ENCODE measurements at places on chromosomes 16 and 17.

DNA sequence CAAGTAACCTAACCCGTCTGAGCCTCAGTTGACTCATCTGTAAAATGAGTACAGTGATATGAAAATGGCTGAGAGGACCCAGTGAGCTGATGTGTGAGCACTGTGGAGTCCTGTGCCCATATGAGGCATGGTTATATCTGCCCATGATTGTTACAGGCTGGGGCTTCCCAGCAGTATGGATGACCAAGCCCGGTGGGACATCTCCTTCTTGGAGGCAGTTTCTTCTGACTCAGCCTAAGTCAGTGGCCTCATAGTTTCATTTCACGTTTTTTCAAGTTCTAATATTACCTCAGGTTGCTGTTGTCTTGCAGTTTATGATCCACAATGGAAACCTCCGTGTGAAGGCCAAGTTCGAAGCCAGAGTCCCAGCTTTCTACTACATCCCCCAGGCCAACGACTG, 4.8 kb downstream of the ADAP2 start:
- peak; percentile 92 for DNase-seq

DNA sequence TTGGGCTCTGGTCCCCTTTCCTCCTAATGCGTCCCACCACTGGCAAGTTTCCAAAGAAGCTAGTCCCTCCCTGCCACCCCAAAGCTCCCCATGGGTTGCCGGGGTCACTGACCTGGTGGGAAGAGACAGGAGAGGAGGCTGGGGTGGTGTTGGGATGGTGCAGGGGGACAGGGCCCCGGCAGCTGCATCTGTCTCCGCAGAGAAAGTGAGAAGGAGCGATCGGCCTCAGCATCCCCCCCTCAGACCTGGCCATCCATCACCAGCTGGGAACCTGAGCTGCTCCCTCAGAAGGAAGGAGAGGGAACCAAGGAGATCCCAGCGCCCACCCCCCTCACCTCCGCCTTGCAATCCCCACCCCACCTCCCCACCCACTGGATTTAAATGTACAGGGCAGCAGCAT, 3.3 kb downstream of the ETV4 start:
- no peak for DNase-seq

DNA sequence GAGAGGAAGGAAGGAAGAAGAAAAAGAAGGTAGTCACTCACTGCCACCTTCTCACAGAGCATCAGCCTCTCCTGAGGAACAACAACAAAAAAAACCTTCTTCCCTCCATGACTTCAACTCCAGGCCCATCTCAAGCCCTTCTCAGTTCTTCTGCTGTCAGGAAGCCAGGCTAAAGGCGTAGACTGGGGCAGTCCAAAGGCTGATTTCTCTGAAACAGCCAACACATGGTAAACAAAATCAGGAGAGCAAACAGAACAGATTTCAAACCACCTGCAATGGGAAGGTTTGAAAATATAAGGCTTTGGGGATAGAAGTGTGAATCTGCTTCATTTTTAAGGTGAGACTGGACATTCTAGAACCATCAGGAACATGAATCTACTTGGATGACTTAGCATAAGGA, 157.3 kb upstream of the DNAH9 start:
- no peak for DNase-seq

GRCh38 chr17:72120642-72121163, at the start of gene SOX9:
Gene SOX9 (plus strand): TSS chr17:72121020. CDS start chr17:72121392, 372 bp downstream.
- no peak for DNase-seq

DNA sequence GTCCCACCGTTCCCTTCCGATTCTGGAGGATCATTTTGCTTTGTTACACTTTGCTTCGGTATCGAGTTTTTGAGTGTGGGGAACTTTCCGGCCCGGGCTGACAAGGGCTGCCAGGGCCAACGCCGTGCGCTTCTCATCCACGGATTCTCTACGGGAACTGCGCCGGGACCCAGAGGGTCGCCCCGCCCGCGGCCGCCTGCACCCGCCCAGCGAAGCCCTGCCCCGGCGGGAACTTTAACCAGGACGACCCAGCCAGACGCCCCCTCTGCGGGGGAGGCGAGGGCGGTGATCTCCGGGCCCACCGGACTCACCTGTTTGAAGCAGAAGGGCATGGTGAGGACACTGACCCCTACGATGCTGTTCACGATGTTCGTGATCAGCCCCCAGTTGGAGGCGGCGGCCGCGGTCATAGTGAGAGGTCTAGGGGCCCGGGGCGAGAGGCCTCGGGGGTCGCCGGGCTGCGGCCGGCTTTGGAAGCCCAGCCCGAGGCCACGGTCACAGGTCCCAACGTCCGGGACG, 536 bp downstream of the SLC38A10 start:
- peak; percentile 52 for DNase-seq

- peak; percentile 46 for DNase-seq
These were observed 184.8 kb upstream of the GSE1 start for GRCh38 chr16:85428168-85428898.

- DNase-seq: no peak
These were observed 30.6 kb downstream of the NETO2 start for GRCh38 chr16:47113130-47113529.

GRCh38 chr17:69834494-69834893, 240.5 kb upstream of the KCNJ16 start:
- no peak for DNase-seq

DNA sequence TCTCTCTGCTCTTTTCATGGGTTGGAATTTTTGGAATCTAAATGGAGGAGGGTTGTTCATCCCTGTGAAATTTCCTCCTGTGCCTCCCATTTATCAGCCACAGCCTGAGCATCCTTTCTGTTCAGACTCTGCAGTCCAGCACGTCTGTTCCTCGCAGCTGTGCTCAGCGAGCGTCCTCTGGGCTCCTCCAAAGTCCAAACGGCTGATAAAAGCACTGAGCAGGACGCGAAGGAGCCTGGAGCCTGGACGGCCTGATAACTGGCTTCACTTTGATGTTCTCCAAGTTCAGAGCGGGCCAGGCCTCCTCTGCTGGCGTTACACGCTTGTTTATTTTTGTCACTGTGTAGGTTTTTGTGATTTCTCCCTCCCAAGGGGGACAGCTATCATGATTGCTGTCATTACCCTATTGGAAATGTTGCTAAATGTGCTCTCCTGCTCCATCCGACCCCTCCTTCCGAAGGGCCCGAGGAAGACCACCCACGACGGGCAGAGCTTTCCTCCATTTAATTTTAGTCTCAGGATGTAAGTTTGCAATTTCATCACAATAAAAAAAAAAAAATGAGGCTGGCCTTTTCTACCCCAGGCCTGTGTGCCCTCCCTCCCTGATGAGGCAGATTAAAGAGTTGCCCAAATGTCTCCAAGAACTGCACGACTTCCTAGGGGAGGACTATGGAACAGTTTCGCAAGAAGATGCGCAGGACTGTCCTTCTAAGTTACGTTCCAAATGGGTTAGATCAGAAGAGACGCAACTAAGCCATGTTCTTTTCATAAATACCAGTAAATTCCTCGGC, 290.5 kb upstream of the FOXF1 start:
- DNase-seq: no peak

DNA sequence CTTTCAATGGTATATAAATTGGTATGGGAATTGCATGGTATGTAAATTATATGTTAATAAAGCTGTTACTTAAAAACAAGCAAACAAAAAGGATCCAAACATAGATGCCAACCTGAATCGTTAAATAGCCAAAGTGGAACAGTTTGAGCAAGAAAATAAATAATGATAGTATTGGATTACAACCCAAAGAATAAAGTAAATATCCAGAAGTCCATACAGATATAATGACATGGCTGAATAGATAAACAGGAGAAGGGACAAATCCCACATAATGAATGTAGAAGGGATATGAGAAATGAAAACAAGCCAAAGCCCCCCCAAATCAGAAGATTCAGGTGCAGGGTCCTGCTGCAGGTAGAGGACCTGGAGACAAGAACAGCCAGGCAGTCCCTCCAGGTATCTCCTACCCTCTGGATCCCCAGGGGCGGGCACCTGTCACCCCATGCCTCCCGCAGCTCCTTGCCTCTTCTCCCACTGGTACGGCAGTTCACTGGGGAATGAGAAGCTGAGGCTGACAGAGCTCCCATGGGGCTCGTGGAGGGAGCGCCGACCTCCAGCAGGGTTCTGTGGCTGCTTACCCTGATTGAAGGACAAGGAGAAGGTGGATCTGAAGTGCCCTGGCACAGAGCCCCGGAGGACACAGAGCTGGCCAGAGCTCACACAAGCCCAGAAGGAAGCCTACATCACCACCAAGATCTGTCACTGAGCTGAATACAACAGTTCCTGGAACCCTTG, 9.9 kb upstream of the LCAT start:
- DNase-seq: no peak

DNA sequence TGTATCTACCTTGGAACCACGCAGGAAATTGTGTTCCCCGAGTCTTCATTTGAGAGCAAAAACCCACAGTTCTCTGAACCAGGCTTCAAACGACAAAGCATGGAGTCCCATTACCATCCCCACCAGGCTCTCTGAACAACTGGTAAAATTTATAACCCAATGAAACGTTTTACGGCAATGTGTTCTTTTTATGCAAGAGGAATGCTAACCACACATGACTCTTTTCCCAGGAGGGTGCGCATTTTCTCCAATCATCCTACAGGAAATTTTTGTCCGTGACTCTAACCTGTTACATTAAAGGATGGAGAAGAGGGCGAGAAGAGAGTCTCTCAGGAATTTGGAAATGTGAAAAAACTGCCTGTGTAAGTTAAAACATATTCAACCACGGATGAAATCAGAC, 17.8 kb downstream of the STX8 start:
- DNase-seq: no peak
